ENCODE measurements at places on chromosomes 12 and 14.

DNA sequence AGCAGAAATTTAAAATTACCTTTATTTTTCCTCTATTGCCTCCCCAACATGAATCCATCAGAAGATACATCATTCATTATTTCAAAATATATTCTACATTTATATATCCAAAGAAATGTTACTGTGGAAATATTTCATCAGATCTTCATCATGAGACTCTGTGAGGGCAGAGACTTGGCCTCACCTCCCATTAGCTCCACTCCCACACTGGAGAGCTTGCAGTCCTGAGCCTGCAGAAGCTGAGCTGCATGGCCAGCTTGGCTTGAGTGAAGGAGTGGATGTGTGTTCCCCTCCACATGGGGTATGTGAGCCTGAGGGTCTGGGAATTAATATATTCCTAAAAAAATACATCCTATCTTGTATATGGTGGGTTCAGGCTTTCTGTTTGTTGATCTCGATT lies 961.9 kb downstream of the TMEM121 start:
- no peak for DNase-seq

- DNase-seq: no peak
Measured at GRCh38 chr14:71454513-71455332, 477.5 kb upstream of the RGS6 start.

DNA sequence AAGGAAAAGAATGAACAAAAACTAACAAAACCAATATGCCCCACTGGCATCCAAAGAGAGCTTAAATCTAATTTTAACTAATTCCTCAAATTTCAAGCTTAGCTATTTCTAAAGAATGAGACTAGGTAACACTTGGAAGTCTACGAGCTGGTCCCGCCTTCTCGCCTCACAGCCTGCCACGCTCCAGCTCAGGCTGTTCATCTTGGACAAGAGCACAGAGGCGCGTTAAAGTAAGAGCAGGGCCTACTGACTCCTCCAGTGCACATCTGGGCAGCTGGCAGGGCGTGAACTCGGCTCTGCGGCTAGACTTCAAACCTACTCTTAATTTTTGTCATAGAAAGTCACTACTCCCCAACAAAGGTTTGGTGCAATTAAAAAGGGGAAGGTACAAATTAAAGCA lies 64.6 kb downstream of the DICER1 start:
- no peak for DNase-seq

- DNase-seq: no peak
Measured at GRCh38 chr14:51824191-51824590, 36.2 kb upstream of the GNG2 start.

- no peak for DNase-seq
Measured at GRCh38 chr12:64077922-64078321, 144.2 kb downstream of the KICS2 start.
